ENCODE measurements at places on chromosomes 3 and 15. TPM values are rescaled to one million over a fixed set of nuclear protein-coding genes. Genes with fewer than 3 reads are reported as not detected.

The TMEM207 gene
- polyA plus RNA-seq, result not detected

The GOLGA8T gene
- 0.03 TPM for polyA plus RNA-seq

The BFSP2 gene
- not detected for polyA plus RNA-seq

The AAGAB gene
- 53.8 TPM for polyA plus RNA-seq

The CPLX3 gene
- not detected for polyA plus RNA-seq

DNA sequence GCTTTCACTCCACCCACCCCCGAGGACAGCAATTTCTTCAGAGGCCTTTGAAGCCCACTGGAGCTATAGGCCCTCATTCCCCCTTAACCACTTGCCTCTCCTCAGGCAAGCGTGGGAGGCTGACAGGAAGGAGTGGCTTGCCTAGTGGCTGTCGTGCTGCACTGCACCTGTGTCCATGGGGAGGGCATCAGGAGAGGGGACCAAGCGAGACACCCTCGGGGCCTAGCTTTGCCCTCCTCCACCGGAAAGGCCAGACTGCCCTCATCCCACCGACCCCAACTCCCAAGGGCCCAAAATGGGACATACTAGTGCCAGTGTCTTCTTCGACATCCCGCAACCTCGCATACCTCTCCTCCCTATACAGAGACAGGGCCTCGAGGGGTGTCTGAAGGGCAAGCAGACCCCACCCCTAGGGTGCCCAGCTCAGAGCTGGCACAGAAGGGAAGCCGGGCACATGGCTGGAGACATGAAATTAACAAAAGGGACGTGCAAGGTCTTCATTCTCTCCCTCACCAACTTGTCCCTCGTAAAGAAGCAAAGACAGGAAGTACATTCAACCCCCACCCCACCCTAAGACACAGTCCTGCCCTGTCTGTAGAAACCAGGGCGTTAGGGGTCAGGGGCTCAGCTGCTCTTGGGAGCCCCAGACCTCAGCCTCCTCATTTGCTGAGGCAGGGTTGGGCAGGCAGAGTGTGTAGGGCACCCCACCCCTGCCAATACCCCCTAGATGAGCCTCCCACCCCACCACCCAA, 24.3 kb downstream of the VIPR1 start:
- H3K4me1 ChIP-seq, result no peaks in the 10 kb centered on the region
- H3K27ac ChIP-seq, result no peak overlapping the region
- DNase-seq, result no peak
- no peaks in the 10 kb centered on the region for H3K36me3 ChIP-seq
- H3K4me3 ChIP-seq, result no peak overlapping the region
- no peaks in the 10 kb centered on the region for H3K27me3 ChIP-seq

The ADGRG7 gene
- polyA plus RNA-seq, result not detected

GRCh38 chr3:125395091-125395490, 20.0 kb upstream of the ZNF148 start:
- H3K27ac ChIP-seq, result no peak overlapping the region
- H3K4me1 ChIP-seq, result no peaks in the 10 kb centered on the region
- H3K27me3 ChIP-seq, result no peaks in the 10 kb centered on the region
- no peak overlapping the region for H3K4me3 ChIP-seq
- no peaks in the 10 kb centered on the region for H3K36me3 ChIP-seq
- no peak for DNase-seq

GRCh38 chr3:149401926-149402310, 24.5 kb upstream of the TM4SF1 start:
- no peak overlapping the region for H3K4me3 ChIP-seq
- no peaks in the 10 kb centered on the region for H3K36me3 ChIP-seq
- DNase-seq, result no peak
- H3K27me3 ChIP-seq, result no peaks in the 10 kb centered on the region

DNA sequence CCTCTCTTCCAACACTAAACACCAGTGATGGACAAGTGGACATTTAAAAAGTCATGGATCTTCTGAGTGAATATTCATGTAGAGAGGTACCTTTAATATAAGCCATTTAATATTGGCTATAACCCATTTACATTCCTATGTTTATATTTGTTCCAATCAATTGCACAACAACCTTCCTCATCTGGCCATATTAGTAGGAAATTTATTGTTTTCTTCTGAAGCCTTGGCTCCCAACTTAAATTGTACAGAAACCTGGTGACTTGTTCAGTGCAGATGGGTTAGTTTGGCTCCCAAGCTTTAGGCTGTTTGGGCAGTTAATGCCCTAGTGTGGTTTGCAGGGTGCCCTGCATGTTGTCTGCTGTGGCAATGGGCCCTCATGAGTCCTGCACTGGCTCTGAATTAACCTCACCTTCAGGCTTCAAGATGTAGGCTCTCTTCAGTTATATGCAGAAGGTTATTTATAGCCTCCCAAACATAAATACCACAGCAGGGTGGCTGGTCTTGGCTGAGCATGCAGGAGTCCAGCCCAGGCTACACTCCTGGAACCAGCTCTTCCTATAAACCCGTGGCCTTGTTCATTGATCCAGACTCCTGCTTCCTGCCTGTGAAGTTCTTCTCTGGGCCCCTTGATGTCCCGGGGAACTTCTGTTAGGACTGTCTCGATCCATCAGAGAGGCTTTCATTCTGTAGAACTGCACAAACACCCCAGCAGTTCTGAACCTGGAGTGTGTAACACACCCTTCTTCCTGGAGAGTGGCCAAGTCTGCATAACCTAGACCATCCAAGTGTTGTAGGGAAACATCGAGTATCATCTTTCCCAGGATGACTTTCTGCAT, 57.0 kb downstream of the DUT start:
- H3K27me3 ChIP-seq, result no peaks in the 10 kb centered on the region
- H3K36me3 ChIP-seq, result no peaks in the 10 kb centered on the region
- no peak for DNase-seq
- no peak overlapping the region for H3K4me3 ChIP-seq
- peaks cover 15% of the 10 kb centered on the region for H3K4me1 ChIP-seq

- H3K36me3 ChIP-seq, result no peaks in the 10 kb centered on the region
- H3K4me3 ChIP-seq, result no peak overlapping the region
- no peaks in the 10 kb centered on the region for H3K27me3 ChIP-seq
- H3K27ac ChIP-seq, result no peak overlapping the region
- no peak for DNase-seq
These were observed 15.7 kb downstream of the GOLIM4 start for GRCh38 chr3:168080022-168080421.

The GRK7 gene
- not detected for polyA plus RNA-seq

GRCh38 chr3:50192689-50193141, 1.3 kb downstream of the GNAT1 start:
- no peak overlapping the region for H3K4me3 ChIP-seq
- peak; percentile 55 for DNase-seq
- H3K27me3 ChIP-seq, result peaks cover 16% of the 10 kb centered on the region
- H3K27ac ChIP-seq, result no peak overlapping the region
- H3K36me3 ChIP-seq, result no peaks in the 10 kb centered on the region

DNA sequence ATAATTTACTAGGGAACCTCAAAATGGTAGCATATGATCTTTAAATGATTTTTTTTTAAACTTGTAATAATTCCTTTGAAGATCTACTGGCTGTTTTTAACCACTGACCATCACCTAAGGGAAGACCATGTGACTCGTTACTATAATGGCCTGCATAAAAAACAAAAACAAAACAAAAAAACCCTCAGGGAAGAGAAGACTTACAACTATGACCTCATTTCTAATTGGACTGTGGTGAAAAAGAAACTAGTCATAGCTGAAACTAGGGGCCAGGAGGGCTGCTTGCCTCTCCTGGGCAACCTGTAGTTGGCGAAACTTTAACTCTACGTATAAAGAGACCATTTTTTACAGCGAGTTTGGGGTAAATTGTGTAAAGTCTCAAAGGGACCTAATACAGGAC, 23.0 kb downstream of the PAQR9 start:
- H3K4me3 ChIP-seq, result no peak overlapping the region
- H3K4me1 ChIP-seq, result no peaks in the 10 kb centered on the region
- no peak overlapping the region for H3K27ac ChIP-seq
- H3K27me3 ChIP-seq, result no peaks in the 10 kb centered on the region

The EIF1B gene
- polyA plus RNA-seq, result 36.7 TPM

DNA sequence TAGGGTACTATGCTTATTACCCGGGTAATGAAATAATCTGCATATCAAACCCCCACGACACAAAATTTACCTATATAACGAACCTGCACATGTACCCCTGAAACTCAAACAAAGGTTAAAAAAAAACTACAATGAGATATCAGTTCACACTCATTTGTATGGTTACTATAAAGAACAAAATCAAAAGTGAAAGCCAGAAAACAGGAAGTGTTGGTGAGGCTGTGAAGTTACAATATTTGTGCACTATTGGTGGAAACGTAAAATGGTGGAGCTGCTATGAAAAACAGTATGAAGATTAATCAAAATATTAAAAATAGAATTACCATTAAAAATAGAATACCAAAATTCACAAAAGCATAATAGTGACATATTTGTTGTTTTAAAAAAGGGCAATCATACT, 128.9 kb downstream of the ZIC1 start:
- H3K4me3 ChIP-seq, result no peak overlapping the region
- H3K36me3 ChIP-seq, result no peaks in the 10 kb centered on the region
- DNase-seq, result no peak
- no peak overlapping the region for H3K27ac ChIP-seq
- no peaks in the 10 kb centered on the region for H3K4me1 ChIP-seq
- no peaks in the 10 kb centered on the region for H3K27me3 ChIP-seq

DNA sequence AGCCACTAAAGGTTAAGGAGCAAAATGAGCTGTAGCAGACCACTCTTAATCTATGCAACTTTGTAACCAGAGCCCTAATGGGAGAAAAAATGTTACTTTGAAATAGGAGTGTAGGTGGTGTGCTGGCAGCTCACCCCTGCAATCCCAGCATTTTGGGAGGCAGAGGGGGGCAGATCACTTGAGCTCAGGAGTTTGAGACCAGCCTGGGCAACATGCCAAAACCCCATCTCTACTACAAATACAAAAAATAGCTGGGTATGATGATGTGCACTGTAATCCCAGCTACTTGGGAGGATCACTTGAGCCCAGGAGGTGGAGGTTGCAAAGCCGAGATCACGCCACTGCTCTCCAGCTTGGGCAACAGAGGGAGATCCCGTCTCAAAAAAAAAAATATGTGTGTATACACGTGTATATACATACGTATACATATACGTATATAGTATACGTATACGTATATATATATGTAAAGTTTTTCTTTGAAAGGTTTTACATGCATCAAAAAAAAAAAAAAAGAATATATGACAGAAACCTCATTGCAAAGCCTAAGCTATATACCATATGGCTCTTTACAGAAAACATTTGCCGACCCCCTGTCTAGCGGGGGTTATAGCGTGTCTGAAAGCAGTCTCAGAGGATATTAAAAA, 15.7 kb downstream of the CAPN7 start:
- H3K36me3 ChIP-seq, result peaks cover 9% of the 10 kb centered on the region
- H3K27me3 ChIP-seq, result no peaks in the 10 kb centered on the region
- H3K27ac ChIP-seq, result no peak overlapping the region
- no peak overlapping the region for H3K4me3 ChIP-seq
- DNase-seq, result no peak
- no peaks in the 10 kb centered on the region for H3K4me1 ChIP-seq

DNA sequence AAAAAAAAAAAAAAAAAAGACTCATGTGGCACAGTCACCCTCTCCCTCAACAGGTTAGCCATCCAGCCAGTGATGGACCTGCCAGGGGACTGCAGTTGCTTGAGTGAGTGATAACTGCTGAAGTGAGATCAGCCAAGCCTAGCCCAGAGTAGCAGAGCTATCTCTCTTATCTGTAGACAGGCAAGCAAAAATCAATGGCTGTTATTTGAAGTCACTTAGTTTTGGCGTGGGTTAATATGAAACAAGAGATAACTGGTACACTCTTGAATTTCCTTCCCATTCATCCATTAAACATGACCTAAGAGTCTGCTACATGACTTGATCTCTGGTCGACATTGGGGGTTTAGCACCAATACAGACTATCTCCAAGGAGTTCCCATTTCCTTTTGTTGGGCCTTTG, 51.2 kb upstream of the TNIK start:
- H3K36me3 ChIP-seq, result no peaks in the 10 kb centered on the region
- H3K4me1 ChIP-seq, result no peaks in the 10 kb centered on the region
- no peak for DNase-seq
- no peak overlapping the region for H3K4me3 ChIP-seq
- no peaks in the 10 kb centered on the region for H3K27me3 ChIP-seq
- H3K27ac ChIP-seq, result no peak overlapping the region

GRCh38 chr15:88239594-88239993, 16.9 kb downstream of the NTRK3 start:
- H3K4me3 ChIP-seq, result no peak overlapping the region
- H3K4me1 ChIP-seq, result no peaks in the 10 kb centered on the region
- no peak overlapping the region for H3K27ac ChIP-seq
- no peaks in the 10 kb centered on the region for H3K27me3 ChIP-seq

- no peak for DNase-seq
- no peaks in the 10 kb centered on the region for H3K27me3 ChIP-seq
- H3K4me3 ChIP-seq, result no peak overlapping the region
- H3K27ac ChIP-seq, result no peak overlapping the region
- H3K36me3 ChIP-seq, result no peaks in the 10 kb centered on the region
These were observed 315.6 kb upstream of the ATP10A start for GRCh38 chr15:26178640-26179220.

GRCh38 chr3:77541203-77541922, 501.5 kb downstream of the ROBO2 start:
- peak; percentile 25 for DNase-seq
- H3K27ac ChIP-seq, result no peak overlapping the region
- no peaks in the 10 kb centered on the region for H3K36me3 ChIP-seq
- H3K27me3 ChIP-seq, result no peaks in the 10 kb centered on the region
- no peak overlapping the region for H3K4me3 ChIP-seq

- no peaks in the 10 kb centered on the region for H3K27me3 ChIP-seq
- no peak overlapping the region for H3K4me3 ChIP-seq
- H3K27ac ChIP-seq, result no peak overlapping the region
- no peaks in the 10 kb centered on the region for H3K4me1 ChIP-seq
- no peak for DNase-seq
These were observed 312.3 kb downstream of the WDR72 start for GRCh38 chr15:53447053-53447574.

DNA sequence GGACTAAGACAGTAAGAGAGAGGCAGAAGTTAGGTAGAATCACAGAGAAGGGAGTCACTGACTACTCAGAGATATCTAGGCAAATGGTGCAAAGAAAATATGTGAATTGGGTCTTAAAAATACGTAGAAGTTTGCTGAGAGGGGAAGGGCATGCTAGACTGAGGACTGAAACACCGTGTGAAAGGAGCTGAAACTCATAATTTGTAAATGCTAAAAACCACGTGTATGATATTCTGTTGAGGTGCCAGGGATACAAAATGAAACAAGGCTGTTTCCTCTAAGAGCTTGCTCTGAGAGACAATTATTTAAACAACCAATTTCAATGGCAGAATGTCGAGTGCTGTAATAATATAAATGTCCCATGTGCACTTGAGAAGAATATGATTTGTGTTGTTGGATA, 47.2 kb downstream of the NCK1 start:
- no peak overlapping the region for H3K4me3 ChIP-seq
- H3K27ac ChIP-seq, result no peak overlapping the region
- no peaks in the 10 kb centered on the region for H3K36me3 ChIP-seq
- H3K4me1 ChIP-seq, result no peaks in the 10 kb centered on the region
- no peak for DNase-seq

The ANKRD63 gene
- not detected for polyA plus RNA-seq

DNA sequence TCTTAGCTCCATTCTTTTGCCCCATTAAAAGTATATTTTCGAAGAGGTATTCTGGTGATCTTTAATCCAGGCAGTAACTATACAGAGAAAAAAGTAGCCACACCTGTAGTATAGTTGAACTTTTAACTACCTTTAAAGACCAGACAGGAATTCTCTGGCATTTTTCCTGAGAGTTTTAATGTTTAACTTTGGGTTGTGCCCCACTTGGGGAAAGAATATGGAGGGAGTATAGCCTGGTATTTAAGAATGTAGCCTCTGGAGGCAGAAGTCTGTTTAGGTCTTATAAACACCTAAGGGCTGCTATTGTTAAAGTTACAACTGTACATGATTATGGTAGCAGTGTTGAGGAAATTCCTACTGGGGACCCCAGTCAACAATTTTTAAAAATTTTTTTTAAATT, 19.3 kb downstream of the C3orf85 start:
- no peak overlapping the region for H3K4me3 ChIP-seq
- DNase-seq, result no peak
- H3K4me1 ChIP-seq, result no peaks in the 10 kb centered on the region
